ENCODE measurements at places on chromosomes 2 and 18.

DNA sequence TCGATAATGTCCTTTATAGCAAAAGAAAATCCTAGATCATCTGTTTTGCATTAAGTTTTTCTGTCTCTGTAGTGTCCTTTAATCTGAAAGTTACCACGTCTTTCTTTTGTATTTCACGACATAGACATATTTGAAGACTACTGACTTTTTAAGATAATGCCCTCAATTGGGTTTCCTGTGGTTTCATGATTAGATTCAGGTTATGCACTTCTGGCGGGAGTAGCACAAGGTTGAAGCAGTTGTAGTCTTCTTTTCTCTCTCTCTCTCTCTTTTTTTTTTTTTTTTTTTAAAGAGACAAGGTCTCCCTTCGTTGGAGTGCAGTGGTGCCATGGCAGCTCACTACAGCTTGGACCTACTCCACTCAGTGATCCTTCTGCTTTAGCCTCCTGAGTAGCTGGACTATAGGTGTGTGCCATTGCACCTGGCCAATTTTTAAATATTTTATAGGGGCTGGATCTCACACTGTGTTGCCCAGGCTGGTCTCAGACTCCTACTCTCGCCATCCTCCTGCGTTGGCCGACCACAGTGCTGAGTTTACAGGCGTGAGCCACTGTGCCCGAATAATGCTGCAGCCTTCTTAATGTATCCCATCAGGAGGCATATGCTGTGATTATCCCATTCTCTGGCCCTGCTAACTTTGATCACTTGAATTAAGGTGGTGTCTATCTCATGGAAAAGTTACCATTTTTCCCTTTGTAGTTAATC is 3.9 kb downstream of the INPP4A start:
- DNase-seq = no peak

GRCh38 chr2:160022162-160022561 is 40.3 kb downstream of the PLA2R1 start:
- no peak for DNase-seq

DNA sequence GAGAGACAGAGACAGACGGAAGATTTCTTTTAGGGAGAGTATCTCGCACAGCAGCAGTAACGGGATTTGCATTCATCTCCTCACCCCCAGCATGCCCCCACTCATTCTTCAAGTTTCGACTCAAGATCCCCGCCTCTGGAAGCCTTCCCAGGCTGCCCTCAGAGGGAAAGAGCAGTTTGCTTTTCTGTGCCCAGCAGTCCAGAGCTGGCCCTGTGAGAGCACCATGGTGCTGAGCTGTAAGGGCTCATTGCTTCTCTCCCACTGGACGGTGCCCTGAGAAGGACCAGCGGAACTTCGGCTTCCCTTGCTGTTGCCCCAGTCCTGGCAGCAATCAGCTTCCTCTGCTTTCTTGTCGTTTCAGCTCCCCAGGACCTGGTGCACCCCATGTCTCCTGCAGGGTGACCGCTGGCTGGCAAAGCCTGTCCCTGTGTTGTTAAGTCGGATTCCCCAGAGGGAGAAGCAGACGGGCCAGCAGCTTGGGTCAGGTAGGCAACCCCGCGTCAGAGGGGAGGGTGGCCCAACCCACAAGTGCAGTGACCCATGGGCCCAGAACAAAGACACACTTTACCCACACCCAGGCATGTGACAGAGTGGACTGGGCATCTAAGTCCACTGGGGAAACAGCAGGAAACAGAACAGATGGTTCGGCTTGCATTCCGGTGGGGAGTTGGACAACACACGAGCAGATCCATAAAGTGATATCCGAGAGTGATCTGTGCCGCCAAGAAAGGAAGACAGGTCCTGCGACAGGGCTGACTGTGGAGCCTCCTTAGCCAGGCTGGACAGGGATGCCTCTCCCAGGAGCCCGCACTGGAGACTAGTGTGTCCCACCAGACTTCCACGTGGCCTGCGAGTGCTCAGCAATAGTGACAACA is 36.6 kb downstream of the TMEM177 start:
- DNase-seq = no peak

DNA sequence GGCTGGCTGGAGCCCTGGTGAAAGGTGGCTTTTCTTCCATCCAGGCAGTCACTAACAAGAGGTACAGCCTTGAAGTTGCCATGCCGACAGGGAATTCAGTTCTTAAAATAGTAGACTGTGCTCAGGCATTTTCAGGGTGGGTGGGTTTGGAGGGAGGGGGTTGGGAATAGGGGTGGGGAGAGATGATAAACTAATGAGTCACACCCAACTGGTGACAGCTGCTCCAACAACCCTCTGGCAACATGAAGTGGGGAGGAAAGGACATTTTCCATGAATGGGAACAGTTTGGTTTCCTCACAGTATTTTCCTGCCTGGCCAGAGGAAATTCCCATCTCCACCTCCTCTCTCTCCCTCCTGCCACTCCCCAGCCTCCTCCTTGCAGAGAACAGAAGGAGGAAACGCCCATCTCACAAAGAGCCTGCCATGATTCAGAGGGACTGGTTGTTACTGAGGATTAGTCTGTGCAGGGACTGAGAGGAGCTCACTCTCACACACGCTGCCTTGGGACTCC is 113.0 kb upstream of the SLC1A4 start:
- peak; percentile 66 for DNase-seq

DNA sequence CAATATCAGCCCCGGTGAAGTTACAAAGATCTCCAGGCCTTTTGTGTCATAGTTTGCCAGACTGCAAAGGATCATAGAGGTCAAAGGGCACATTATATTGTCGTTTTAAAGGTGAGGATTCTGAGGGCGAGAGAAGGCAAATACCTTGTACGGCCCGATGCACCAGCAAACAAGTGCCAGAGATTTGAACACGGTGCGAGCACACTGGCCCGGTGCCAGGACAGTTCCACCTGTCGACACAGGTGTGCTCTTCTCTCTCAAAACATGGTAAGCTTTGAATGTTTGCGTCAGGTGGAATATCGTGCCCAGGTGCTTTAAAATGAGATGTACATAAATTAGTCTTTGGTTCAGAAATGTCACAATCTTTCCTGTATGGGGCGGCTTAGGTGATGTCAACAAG is 776.1 kb upstream of the ID2 start:
- no peak for DNase-seq

DNA sequence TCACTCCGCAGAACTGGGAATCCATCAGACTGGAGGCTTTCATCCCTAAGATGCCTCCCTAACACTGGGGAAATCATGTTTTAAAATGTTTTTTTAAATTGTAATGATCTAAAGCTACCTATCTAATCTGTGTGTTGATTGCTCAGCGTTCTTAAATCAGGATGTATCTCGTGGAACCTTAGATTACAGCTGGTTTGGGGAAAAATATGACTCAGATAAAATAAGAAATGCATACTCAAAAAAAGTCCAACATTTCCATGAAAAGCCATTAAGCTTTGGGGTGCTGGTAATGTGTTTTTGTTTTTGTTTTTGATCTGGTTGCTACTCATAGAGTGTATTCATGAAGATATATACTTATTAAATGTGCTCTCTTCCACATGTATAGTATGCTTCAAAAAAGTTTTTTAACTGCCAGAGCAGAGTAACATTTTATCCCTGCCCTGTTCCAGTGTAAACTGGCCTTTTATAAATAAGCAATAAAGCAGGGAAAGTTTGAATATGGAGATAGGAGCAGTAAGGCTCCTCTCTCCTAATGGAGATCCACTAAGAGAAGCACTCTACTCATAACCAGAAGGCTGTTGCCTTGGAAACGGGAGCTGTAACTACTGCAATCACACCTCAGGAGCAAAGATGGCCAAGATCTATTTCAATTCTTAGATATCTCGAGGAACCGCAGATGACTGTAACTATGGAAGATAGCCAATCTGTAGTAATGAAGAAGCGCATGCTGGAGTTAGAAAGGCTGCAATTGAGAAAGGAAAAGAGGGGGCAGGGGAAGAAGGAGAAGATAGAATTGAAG is 41.6 kb downstream of the ANKRD44 start:
- no peak for DNase-seq

DNA sequence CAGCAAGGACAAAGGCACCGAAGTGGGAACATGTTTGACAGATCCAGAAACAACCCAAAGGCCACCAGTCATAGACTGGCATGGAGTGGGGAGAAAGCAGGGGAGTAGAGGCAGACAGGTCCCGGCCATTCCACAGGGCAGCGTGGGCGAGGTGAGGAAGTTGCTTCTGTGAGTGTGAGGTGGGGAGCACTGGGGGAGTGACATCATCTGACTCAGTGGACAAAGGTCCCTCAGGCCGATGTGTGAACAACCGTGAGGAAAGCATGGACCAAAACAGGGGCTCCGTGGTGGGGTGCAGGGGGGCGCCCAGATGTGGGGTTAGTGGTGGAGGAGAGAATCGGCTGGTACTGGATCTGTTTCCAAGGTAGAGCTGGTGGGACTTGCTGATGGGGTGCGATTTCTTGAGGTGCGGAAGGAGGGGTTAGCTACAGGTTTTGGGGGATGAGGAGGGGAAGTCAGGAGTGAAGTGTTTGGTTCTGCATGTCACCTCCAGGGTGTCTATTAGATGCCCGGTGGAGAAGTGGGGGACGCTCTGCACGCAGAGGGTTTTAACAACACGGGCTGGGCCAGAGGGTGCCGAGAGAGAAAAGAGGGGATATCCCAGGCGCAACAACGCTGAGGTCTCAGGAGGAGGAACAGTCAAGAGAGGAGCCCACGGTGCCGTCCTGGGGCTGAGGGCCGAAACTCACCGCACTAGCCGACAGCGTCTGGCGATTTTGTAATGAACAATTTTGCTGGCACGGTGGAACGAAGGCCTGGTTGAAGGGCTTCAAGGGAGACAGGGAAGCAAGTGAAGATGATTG is 2.5 kb upstream of the SFT2D3 start:
- DNase-seq = no peak

DNA sequence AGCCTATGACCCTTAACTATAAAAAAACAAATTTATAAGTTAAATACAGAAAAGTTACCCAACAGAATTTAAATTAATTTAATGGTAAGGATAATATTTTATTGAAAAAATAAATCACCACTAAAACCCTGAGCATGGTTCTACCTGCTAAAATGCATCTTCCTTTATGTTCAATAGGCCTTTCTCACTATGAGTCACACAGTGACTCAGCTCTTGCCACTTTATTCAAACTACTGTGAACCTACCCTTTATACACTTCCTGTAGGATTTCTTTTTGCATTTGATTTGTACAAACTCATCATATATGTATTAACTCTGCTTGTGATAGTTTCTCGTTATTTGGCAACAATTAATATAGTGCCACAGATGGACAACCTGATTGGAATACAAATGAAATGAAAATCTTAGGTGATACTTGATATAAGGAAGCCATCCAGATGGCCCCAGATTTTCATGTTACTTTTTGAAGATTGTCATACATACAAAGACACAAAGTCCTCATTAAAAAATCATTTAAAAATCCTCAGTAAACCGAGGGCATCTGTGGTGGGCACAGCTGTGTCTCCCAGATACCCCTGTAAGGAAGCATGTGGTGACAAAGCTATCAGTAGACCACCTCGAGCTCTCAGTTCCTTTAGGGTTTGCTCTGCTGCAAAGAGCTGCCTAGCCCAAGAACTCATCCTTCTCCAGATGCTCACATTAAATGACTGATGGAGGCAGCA is 55.2 kb upstream of the COBLL1 start:
- DNase-seq = no peak

GRCh38 chr2:156005999-156006712 is 326.4 kb downstream of the NR4A2 start:
- DNase-seq = no peak

GRCh38 chr2:21253311-21254027 is 129.7 kb downstream of the TDRD15 start:
- DNase-seq = no peak

- DNase-seq = no peak
These were observed 32.3 kb downstream of the TMEM37 start for GRCh38 chr2:119463990-119464389.

DNA sequence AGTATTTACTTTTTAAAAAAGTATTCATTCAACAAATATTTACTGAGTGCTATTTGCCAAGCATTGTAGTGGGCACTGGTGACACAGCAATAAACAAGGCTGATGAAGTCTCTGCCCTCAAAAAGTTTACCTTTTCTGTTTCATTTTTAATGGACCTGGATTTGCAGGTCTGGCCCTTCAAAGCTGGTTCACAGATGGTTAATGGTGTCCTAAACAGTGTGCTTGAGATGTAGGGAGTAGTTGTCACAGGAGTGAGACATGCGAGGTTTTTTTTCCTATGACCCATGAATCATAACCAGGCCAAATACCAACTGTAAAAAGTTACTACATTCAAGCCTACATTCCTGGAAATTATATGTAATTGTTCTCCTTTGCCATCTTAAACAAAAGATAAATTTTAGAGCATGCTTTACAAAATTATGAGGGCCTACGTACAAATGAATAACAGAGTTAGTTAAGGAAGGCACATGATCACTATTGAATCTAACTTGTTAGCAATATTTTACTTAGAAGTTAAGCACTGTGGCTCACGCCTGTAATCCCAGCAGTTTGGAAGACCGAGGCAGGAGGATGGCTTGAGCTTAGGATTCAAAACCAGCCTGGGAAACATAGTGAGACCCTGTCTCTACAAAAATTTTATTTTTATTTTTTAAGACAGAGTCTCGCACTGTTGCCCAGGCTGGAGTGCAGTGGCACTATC is 223.9 kb downstream of the MBD5 start:
- DNase-seq = no peak

Data from HS-27A (cell line).